ENCODE measurements at places on chromosomes 2 and 18.

DNA sequence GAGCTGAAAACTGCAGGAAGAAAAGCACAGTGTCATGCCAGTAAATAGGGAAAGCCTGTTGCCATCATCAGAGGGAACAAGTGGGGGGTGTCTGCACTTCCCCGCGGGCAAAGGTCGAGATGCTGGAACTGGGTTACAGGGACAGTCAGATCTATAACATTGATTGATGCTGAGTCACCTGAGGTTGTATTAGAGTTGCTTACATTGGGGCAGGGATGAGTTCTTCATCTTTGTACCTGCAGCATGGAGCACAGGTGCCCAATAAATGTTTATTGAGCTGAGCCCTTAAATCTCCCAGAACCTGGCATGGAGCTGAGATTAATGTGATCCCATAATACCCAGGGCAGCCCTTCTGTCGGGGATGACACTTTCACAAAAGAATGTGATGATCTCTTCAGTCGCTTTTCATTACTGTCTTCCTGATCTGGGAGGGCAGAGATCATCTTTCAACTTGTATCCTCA is 5.9 kb upstream of the RNF152 start:
- no peak for DNase-seq

DNA sequence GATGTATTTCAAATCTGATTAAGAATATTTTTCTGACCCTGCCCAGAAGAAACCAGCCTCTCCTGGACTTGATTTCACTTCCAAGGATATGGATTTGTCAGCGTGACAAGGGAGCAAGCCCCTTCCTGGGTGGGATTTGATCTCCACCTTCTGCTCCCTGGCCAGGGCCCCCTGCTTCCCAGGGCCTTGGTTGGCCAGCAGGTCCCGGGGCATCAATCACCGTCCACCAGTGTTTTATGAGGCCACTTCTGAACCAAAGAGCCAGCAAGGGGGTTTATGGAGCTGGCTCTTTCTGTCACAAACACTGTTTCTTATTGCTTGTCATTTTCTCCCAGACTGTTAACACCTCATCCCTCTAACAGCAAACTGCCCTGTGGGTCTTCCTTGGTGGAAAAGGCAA is 320.5 kb upstream of the SKOR2 start:
- DNase-seq = no peak

DNA sequence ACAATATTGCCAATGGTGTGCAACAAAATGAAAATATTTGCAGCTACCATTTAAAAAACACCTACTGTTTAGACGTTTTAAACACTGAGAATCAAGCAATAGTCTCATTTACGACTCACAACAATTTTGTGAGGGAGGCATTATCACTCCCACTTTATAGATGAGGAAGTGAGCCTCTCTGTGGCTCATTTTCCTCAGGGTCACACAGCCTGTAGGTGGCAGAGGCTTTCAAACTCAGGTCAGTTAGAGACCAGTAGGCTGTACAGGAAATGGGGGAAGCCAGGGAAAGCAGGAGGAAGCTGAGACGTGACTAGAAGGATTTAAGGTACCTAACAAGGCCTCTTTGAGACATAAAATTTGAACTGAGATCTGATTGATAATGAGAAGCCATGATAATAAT is 95.0 kb upstream of the ZNF521 start:
- DNase-seq = no peak

- DNase-seq = no peak
These were observed 33.8 kb downstream of the HS1BP3 start for GRCh38 chr2:20617081-20617575.

DNA sequence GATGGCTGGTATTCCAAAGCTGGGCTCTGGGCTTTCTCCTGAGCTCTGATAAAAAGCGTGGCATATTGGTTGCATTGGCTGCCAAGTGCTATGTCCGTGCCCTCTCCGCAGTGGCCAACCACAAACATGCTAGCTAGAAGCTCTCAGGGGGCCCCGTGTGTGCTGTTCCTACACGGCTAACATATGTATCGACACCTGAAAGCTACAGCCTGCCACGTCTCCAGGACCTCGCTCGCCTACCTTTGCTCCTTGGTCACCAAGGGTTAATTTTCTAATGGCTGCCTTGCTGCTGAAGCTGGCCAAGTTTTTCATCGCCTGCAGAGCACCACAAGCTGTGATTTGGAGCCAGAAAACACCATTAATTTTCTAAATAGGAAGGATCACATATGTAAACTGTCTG is 888.4 kb downstream of the BCL11A start:
- DNase-seq = no peak

DNA sequence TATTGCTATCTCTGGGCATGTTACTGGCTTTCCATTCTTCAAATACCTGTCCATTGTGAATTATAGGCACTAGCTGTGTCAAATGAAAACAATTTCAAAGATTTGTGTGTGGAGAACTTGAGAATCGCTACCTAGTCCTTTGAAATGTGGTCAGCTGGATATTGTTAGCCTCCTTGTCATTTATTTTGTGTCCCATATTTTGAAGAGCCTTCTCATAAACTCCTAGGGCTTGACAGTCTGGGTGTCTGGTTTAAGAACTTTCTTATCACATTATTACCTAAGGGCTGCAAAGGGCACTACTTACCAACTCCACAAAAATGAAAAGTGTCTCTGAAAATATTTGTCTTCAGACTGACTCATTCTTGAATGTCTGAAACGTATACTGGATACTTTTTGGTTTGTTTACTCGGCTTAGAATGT is 50.2 kb downstream of the COL4A3 start:
- no peak for DNase-seq

GRCh38 chr18:75977081-75977480 is 518.0 kb downstream of the ZNF516 start:
- DNase-seq = no peak

DNA sequence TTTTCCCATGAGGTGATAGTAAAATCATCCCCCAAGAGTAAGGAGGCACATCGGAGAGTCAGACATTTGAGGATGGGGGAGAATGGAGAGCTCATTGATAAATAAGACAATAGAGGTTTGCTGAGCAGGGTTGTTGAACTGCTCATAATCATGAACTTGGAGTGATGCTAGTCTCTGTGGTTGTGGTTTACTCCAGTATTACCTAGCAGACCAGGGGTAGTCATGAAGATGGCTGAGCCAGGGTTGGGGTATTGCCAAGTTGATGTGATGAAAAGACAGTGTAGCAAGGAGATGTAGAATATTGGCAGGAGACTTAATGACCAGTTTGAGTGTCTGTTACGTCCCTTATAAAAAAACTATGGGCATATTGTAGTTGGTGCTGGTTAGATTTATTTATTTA is 25.4 kb downstream of the CYBRD1 start:
- DNase-seq = no peak

GRCh38 chr2:67471681-67472080 is 74.5 kb downstream of the ETAA1 start:
- no peak for DNase-seq

GRCh38 chr2:164868563-164869419 is 27.2 kb upstream of the COBLL1 start:
- DNase-seq = no peak

DNA sequence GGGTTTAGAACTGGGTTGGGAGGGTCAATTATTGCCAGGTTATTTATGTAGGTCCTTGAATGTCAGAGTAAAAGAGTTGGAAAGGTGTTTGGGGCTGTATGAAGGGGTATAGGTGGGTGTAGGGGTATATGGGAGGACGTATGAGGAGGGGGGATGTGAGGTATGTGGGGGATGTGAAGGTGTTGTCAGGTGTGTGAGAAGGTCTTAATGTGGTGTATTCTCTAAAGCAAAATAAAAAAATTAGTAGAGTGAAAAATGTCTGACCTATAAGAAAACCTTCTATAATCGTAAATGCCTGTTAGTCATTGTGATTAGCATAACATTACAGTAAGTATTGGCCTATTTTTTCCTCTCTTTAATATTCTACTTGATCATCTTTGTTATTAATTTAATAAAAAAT is 25.1 kb downstream of the ACVR2A start:
- DNase-seq = no peak

DNA sequence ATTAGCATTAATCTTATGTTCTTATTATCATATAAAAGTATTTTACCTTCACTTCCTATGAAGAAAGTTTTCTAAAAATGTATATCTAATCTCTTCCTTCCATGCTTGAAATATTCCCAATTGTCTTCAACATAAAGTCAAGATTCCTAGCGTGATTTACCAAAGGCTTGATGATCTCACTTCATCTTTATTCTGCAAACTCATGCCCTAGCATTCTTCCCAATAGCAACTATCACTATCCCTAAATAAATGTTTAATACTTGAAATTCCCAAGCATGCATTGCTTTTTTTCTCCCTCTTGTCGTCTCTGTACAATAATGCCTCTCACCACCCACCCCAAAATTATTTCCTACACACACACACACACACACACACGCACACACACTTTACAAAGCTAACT is 125.8 kb downstream of the VWC2L start:
- no peak for DNase-seq

- DNase-seq = no peak
These were observed 174.2 kb downstream of the MIB1 start for GRCh38 chr18:21914739-21915319.

DNA sequence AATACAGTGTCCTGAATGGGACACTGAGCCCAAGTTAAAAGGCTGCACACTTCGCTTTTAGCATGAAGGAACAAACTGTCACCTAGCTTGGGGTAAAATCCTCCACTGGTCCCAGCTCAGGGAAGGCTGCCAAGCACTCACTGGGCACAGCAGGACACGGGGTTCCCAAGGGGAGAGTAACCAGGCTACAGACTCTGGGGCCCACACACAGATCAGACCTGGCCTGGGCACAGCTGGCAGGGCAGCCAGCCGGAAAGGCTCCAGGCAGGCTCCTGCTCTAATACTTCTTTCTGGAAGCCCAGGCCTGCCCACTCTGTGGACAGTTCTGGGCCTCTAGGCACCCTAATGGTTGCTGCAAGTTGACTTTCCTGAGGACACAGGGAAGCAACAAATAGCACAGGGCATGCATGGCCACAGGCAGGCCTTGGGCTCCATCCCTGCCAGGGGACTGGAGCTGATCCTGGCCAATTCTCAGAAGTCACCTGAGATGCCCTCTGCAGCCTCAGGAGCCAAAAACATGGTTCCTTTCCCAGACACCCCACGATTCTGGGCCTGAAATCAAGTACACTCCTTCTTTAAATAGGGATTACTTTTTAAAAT is 18.7 kb upstream of the SULT1C3 start:
- DNase-seq = no peak

- no peak for DNase-seq
These were observed 4.6 kb upstream of the DNAJC5G start for GRCh38 chr2:27270670-27271069.

DNA sequence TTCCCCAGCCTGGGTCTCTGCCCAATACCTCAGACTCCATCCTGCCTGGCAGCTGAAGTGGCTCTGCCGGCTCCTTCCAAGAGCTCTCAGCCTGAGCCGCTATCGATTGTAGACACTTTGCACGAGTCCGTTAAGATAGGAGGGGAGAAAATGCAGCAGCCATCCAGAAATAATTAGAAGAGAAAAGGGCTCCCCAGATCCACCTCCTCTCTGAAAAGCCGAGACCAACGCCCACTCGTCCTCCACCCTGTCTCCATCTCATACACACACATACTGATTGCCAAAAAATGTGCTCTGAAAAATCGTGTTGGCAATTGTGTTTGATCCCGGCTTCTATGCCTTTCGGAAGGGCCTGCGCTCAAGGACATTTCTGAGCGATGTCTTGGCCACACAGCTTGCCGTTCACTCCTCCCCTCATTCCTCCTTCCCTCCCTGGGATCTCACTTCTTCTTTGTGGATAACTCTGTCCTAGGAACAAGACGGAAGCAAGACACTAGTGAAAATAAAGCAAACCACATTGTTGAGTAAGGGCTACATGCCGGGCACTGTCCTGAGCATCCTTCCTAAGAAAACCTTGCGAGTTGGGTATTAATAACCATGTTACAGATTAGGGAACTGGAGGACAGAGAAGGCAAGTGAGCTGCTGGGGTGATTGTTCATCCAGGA is 372.8 kb upstream of the MYT1L start:
- no peak for DNase-seq

- no peak for DNase-seq
These were observed 23.7 kb upstream of the SCYGR1 start for GRCh38 chr2:227411320-227411989.

DNA sequence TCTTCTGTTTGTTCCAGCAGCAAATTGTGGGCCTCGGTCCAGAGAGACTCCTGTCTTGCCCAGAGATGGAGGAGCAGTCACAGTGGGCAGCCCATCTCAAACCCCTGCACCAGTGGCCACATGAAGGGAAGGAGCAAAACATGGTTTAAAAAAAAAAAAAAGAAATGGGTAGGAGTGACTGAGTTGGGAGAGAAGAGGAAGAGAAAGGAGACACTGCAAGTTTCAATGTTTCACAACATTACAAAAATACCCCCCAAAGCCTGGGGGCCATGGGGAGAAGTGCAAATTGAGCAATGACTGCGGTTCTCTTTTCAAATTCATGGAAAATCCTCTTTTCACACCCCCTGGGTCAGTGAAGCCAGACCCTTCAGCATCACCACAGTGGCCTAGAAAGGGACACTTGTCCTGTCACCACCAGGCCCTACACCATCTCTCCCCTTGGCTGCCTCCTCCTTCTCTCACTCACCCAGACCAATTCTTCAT is 117.1 kb downstream of the ZFP36L2 start:
- no peak for DNase-seq

Data from T-helper 22 cell (primary cell).